Brain (organoid and tissue), 16 donors: ENCODE measurements at places on chromosomes 3 and 15.

DNA sequence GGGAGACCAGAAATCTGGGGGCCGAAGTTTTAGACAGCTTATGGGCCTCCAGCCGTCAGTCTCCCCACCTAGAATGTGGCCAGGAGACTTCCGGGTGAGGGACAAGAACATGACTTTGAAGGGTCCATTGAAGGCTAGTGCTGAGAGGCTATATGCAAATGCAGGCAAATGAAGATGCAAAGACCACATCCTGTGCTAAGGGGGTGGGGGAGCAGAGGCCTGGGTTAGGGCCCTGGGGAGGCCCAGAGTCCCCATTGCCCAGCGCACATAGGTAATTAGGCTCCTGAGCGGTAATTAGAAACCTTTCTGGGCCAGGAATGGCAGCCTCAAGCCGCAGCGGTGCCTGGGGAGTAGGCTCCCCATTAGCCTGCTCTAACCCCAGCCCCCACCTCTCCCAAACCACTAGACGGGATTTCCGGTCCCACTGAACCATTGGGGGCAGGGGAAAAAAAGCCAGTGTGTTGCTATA is 6.8 kb downstream of the CSK start:
- no peak for DNase-seq

GRCh38 chr3:177405191-177405672 is 207.9 kb upstream of the TBL1XR1 start:
- DNase-seq: peak; percentile 42

- no peak for DNase-seq
Measured at GRCh38 chr3:57949785-57950615, 58.2 kb upstream of the FLNB start.

DNA sequence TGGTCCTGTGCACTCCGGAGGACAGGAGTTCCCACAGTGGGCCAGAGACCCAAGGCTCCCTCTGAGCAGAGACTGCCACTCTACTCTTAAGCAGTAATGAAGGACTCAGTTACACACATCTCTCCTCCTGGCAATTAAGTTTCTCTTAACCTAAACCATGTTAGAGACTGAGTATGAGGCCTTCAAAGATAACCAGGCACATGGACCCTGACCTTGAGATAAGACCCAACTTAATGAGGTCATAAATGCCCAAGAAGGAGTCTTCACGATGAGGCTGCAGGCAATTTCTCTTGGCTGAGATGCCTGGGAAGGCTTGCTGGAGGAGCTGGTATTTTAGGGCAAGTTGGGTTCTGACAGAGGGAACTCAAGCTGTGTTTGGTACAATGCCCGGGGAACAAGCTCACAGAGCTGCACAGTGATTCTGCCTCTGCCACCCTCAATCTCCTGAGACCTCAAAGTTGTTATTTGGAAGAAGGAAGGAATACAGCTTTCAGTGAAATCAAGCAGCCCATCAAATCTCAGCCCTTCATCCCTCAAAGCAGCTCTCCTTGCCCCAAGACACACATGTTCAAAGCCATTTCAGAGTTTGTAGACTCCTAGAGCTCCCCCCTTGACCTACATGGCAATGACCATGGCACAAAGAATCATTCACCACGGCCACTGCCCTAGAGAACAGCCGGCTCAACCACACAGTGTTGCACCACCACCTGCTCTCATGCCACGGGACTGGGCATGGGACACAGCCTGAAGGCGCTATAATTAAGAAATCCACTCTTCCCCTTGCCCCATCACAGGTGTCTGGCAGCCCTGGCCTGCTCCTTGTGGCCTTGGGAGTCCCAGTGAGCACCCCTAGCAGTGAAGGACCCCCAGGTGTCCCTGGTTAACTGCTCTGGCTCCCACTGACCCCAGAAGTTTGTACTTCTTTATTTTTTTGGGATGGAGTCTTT is 7.1 kb downstream of the RMDN3 start:
- no peak for DNase-seq

DNA sequence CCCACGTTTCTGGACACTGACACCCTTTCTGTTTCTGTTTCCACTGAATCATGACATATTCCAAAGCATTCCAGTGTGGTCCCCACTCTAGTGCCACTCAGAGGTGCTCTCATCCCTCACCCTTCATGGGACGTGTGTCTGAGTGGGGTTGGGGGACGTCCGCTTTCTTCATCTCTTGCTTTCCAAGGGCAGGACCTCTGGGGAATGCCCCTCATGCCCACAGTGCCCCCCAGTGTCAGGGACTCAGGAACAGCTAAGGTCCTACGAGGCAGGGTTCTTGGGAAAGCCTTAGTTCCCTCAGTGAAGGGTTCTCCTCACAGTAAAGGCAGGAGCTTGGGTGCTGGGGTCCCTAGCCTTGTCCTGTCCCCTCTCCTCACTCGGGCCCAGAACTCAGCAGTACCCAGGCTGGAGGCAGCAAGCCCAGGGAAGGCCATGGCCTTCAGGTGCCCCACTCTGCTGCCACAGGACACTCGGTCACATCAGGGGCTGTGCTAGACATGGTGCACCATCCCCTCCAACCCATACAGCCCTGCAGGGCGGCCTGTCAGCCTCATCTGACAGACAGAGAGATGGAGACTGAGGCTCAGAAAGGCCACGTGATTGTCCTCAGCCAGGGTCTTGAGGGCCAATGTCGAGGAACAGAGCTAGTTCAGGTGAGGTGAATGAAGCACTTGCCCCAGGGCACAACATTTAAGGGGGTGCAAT is 261.0 kb downstream of the TLE3 start:
- no peak for DNase-seq
